ENCODE measurements at places on chromosomes 6 and 20.

DNA sequence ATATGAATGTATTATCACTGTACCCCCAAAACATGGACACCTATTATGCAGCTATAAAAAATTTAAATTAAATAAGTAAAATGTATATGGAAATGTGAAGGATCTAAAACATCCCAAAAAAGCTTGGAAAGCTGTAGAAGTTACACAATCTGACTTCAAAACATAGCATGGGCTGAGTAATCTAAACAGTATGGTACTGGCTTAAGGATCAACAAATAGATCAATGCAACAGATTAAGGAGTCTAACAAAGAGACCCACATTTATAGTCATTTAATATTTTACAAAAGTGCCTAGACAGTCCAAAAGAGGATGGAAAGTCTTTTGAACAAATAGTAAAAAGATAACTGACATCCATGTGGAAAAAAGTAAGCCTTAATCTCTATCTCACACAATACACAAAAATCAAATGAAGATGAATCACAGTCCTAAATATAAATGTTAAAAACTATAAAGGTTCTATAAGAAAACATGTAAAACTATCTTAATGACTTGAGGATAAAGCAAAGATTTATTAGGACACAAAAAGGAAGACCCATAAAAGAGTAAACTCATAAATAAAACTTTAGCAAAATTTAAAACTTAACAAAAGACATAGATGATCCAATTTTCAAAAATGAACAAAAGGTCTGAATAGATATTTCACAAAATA, 46.8 kb downstream of the RANBP9 start:
- no peak for DNase-seq

DNA sequence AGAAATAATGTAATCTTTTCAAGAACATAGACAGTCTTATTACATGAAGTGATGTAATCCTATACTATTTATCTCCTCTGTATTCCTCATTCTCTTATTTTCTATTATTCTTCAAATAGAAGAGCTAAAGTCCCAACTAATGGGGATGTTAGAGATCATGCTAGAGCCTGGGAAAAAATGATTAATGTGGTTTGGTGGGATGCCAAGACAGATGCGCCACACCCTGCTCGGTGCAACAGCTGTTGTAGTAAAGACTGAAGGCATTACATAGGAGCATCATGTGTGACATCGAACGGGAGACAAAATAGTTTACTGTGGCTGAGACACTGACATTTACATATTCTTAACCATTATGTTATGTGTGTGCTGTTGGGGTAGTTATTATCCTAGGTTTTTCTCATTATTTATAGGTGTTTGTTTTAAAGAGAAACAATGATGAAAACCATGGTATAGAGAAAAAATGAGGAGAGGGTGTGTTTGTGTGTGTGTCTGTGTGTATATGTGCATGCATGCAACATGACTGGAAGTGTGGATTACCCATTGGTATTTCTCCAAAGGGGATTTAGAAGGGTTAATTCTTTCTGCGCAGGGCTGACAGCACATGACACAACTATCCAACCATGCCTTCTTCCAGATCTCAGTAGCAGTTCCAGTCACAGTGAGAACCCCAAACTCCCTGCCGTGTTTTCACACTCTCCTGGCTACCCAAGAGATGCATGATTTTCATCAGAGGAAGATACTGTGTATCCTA, 155.3 kb downstream of the EYA4 start:
- DNase-seq, result no peak

GRCh38 chr6:133854364-133855275, 34.3 kb upstream of the TCF21 start:
- no peak for DNase-seq

GRCh38 chr6:52303178-52303577, 18.6 kb upstream of the MCM3 start:
- DNase-seq, result no peak

GRCh38 chr6:13535306-13535705, 39.1 kb upstream of the SIRT5 start:
- no peak for DNase-seq

Measured in stimulated activated CD8-positive, alpha-beta memory T cell treated with anti-CD3 and anti-CD28 coated beads, Interleukin-7, amount 100 ng/mL, for 24 hours (primary cell).